Activated CD4-positive, CD25-positive, alpha-beta regulatory T cell treated with anti-CD3 and anti-CD28 coated beads, Interleukin-2, amount 50 U/mL, for 16 hours (primary cell): ENCODE measurements at places on chromosomes 1 and 21.

GRCh38 chr1:19390901-19391595, 78.9 kb downstream of the SLC66A1 start:
- DNase-seq: peak; percentile 23

GRCh38 chr1:67834246-67834877, 1.1 kb upstream of the GNG12 start:
- DNase-seq: no peak

GRCh38 chr1:44110916-44111315, 7.7 kb upstream of the KLF17 start:
- DNase-seq: no peak

DNA sequence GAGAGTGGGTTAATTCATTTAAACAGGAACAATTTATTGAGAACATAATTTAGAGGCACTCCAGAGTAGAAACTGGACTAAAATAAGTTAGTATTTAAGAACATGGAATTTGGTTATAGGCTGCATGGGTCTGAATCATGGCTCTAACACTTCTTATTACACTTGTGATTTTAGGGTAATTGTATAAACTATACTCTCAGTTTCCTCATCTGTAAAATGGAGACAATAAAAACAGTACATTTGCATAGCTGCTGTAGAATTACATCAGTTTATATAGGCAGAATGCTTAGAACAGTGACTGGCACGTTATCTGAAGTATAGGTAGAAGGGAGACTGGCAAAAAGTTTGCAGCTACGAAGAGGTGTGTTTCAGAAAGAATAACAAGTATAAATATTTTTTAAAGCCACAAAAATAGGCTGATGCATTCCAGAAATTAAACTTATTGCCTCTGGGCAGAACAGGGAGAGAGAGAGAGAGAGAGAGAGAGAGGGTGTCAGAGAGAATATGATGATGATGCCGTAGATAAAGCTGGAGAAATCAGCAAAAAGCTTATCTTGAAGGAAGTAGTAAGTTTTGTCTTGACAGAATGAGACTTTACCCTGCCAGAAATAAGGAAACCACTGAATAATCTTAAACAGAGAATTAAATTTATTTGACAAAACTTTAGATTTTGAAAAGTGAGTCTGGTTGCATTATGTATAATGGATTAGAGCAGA, 8.1 kb upstream of the OR6K3 start:
- no peak for DNase-seq

GRCh38 chr1:53512807-53513755, 53.9 kb downstream of the DMRTB1 start:
- DNase-seq: no peak

- DNase-seq: no peak
These were observed 28.6 kb downstream of the UCK2 start for GRCh38 chr1:165856021-165856420.
